ENCODE measurements at places on chromosomes 2 and 18. TPM values are rescaled to one million over a fixed set of nuclear protein-coding genes. Genes with fewer than 3 reads are reported as not detected.
A peak's percentile ranks its signal among the peaks of the same experiment; 100 is the strongest.

DNA sequence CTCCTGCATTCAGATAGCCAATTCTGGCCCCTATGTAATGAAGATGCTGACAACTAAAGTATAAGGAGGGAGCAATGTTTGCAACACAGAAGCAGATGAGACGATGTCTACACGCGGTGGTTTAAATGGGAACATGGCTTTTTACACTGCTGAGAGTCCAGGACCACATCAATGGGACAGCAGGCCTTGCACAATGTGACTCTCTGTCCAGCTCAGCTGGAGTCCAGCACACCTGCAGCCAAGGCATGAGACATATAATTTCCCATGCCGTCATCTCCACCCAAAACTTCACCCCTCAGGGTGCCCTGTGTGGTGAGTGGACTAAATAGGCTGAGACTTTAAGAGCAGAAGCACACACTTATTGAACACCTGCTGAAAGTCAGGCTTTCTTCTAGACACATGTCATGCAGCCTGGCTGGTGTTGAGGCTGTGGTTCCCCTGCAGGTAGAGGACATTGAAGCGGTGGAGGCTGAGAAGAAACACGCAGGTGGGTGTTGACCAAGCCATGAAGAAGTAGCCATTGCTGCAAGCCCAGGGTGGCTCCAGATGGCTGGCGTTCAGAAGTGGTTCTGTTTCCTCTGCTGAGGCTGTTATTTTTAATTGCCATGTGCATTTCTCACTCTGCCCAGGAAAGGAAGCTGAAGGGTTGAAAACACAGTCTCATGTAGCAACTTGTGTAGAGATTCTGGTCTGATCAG lies 345.6 kb downstream of the MYCN start:
- H3K36me3 ChIP-seq = no peaks in the 10 kb centered on the region
- no peak overlapping the region for H3K27ac ChIP-seq
- H3K4me3 ChIP-seq = no peak overlapping the region
- H3K4me1 ChIP-seq = peaks cover 5% of the 10 kb centered on the region
- no peak for DNase-seq

CAPN14 gene
- total RNA-seq = not detected

- DNase-seq = no peak
- H3K36me3 ChIP-seq = peaks cover 48% of the 10 kb centered on the region
- H3K27me3 ChIP-seq = no peaks in the 10 kb centered on the region
- H3K4me1 ChIP-seq = peaks cover 19% of the 10 kb centered on the region
- H3K27ac ChIP-seq = no peak overlapping the region
These were observed 5.5 kb downstream of the LPIN2 start for GRCh38 chr18:3007491-3007890.

E2F6 gene
- total RNA-seq = 24.6 TPM

SALL3 gene
- total RNA-seq = not detected

GRCh38 chr2:80280598-80280997 lies 24.0 kb downstream of the LRRTM1 start:
- H3K36me3 ChIP-seq = no peaks in the 10 kb centered on the region
- no peaks in the 10 kb centered on the region for H3K4me1 ChIP-seq
- H3K4me3 ChIP-seq = no peak overlapping the region
- H3K27me3 ChIP-seq = no peaks in the 10 kb centered on the region
- DNase-seq = no peak
- H3K27ac ChIP-seq = no peak overlapping the region

CHRND gene
- total RNA-seq = not detected

GRCh38 chr2:172415865-172416183 lies 11.6 kb upstream of the ITGA6 start:
- H3K27me3 ChIP-seq = no peaks in the 10 kb centered on the region
- H3K27ac ChIP-seq = peak overlapping the region; percentile 51
- DNase-seq = no peak
- no peaks in the 10 kb centered on the region for H3K36me3 ChIP-seq
- no peaks in the 10 kb centered on the region for H3K4me1 ChIP-seq

GRCh38 chr2:105822186-105822585 lies 77.5 kb downstream of the NCK2 start:
- no peak overlapping the region for H3K27ac ChIP-seq
- peaks cover 55% of the 10 kb centered on the region for H3K4me1 ChIP-seq
- H3K4me3 ChIP-seq = no peak overlapping the region
- peaks cover 7% of the 10 kb centered on the region for H3K36me3 ChIP-seq

SLC19A3 gene
- total RNA-seq = 1.7 TPM
